8988T (cell line): ENCODE measurements at places on chromosomes 16 and 17.

DNA sequence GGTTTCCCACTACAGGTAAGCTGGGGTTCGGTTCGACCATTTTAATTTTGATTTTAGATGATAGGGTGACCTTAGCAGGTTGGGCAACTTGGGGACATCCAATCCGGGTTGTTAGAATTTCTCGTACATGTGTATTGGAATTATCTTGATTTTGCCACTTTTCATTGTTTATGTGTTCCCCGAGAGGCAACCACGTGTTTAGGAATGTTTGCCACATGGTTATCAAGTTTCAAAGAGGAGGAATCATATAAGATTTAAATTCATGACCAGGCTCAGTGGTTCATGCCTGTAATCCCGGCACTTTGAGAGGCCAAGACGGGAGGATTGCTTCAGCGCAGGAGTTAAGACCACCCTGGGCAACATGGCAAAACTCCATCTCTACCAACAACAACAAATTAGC, 10.0 kb upstream of the SLC47A1 start:
- DNase-seq = no peak

DNA sequence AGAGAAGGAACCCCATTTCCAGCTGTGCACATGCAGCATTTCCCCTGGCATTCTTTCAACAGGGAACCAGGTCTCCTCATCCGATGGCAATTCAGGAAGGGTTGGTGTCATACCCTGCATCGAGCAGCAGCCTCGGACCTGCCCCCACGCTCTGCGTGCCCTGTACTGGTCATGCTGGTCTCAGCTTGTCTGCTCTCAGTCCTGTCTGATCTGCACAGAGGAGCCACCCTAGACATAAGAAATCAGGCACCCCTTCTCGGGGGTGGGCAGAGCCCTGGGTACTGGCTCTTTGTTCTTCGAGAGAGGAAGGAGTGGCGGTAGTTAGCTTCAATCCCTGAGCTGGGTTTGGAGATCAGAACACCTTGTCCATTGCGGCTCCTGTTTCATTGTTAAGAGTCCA, 162.0 kb upstream of the RPH3AL start:
- no peak for DNase-seq

DNA sequence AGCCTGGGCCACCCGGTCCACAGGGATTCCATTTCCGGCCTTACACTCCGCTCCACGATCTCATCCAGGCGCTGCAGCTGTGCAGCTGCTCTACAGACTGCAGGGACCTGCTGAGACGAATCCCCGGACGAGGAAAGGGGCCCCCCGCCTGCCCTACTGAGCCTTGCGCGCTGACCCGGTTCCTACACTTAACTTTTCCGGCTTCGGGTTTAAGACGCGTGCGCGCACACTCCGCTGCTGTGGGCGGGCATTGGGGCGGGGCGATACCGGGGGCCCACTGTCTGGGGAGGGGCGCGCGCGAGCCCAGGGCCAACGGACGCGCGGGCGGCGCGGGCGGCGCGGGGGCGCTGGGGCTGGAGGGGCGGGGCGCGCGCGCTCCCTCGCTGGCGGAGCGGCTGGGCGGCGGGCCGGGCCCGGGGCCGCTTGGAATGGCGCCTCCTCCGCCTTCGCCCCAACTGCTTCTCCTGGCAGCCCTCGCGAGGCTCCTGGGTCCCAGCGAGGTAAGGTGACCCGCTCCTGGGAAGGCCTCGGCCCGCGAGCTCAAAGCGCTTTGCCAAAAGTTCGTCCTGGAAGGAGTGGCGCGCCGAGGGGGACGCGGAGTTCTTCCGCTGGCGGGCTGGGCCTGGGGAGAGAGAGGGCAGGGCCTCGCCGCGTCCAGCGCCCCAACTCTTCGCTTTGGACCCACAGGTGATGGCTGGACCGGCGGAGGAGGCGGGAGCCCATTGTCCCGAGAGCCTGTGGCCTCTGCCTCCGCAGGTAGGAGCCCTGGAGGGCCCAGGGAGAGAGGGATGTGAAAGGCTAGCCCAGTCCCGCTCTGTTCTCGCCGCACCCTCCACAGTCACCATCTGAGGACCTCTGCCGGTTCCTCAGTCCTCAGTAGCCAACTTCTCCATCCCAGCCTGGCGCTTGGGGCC, at the start of gene TP53I13:
TP53I13 (plus strand) TSS at position 371 of the 914 bp plus-strand sequence; CDS start at position 429, 58 bp downstream.
- peak; percentile 81 for DNase-seq

- no peak for DNase-seq
These were observed 66.7 kb downstream of the RPGRIP1L start for GRCh38 chr16:53636978-53637377.

GRCh38 chr17:20010099-20010863, 1.1 kb downstream of the SPECC1 start:
- DNase-seq = no peak

GRCh38 chr16:79162977-79163376, 437.6 kb downstream of the MAF start:
- no peak for DNase-seq
